ENCODE measurements at places on chromosomes 11 and 22. TPM values are rescaled to one million over a fixed set of nuclear protein-coding genes. Genes with fewer than 3 reads are reported as not detected.

- DNase-seq: no peak
Measured at GRCh38 chr22:39610246-39610645, 39.7 kb downstream of the CACNA1I start.

DNA sequence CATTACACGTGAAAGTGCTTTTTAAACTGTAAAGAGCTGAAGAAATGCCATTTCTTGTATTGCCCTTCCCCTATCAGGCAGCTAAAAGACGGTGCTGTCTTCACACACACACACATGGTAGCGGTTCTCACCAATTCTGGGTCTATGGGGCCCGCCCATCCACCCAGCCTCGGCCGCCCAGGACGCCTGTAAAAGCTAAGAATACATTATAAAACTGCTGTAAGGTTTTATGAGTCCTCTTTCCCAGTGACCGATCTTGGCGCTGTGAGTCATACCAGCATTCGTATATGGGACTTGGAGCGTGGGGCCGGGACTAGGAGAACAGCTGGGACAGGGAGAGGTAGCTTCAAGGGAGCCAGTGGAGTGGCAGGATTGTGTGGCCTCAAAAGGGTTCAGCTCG lies 149.7 kb upstream of the CADM1 start:
- no peak for DNase-seq

DNA sequence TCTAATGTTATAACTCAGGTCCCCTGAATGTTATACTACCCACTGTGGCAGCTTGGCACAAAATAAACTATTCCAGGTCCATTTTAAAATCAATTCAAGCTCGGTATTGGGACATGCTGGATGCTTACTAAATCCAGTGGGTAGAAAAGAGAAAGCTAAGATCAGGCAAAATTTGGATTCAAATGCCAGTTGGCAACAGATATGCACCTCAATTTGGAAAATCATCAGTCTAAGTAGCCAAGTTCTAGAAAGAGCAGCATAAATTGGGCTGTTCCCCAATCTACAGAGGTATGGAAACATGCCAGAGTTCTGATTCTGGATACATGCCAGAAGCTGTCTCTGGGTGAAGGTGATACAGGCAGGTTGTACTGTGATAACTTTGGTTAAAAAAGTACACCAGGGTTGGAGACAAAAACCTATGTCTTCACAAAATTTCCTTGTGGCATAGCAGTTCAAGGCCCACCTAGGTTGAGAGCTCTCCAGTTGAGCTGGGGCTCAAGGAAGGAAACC lies 427.8 kb downstream of the LRRC4C start:
- no peak for DNase-seq

GRCh38 chr11:123525511-123525918 lies 95.4 kb downstream of the GRAMD1B start:
- no peak for DNase-seq

DDX10 gene
- 24.0 TPM for total RNA-seq

OR4D5 gene
- not detected for total RNA-seq

DNA sequence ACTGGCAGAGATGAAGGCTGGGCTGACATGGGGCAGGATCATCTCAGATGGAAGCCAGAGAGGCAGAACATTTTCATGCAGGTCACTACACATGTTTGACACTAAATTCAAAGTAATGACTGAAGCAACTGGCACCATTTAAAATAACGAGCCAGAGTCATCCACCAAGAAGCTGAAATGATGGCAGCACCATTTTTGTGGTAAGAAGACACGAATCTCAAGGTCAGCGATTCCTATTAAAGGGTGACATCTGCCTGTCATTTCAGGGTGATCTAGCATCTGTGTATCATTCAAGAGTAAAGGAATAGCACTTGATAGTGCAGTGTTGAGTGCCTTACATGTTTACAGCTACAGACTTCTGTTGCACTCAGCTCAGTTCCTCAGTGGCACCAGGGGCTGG lies 113.4 kb upstream of the C11orf87 start:
- DNase-seq: no peak

PATE4 gene
- total RNA-seq: not detected

- DNase-seq: peak; percentile 57
Measured at GRCh38 chr22:43516996-43517635, 105.3 kb downstream of the MPPED1 start.

DNA sequence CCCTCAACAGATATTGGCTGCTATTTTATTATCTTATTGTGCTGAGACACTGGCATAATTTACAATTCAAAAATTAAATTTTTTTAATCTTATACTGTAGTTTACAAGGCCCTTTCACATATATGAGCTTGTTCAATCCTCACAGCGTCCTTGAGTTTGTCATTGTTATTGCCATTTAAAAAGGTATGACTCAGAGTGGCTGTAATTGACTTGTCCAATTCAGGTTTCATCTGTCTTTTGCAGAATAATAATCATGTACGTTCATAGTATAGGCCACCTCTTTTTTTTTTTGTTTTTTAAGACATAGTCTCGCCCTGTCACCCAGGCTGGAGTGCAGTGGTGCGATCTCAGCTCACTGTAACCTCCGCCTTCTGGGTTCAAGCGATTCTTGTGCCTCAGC lies 11.5 kb downstream of the PTPRJ start:
- no peak for DNase-seq

GRCh38 chr22:23071230-23072076 lies 1.1 kb downstream of the GNAZ start:
- no peak for DNase-seq

SEC14L6 gene
- total RNA-seq: 4.0 TPM

DNA sequence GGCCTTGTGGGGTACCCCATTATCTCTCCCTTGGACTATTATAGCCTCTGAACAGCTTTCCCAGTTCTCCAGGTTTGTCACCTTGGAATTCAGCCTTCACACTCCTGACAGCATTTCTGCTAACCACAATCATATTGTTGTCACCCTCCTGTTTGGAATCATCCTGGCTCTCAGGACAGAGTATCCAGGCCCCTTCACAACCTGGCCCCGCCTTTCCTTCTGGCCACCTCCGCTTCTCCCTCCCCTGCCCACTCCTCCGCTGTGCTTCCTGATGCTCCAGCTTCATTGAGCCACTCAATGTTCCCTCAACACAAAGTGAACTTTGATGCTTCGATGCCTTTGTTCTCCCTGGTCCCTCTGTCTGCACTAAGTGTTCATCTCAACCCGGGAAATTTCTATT lies 3.1 kb downstream of the GPR83 start:
- DNase-seq: no peak

TECTA gene
- total RNA-seq: 0.58 TPM

DNA sequence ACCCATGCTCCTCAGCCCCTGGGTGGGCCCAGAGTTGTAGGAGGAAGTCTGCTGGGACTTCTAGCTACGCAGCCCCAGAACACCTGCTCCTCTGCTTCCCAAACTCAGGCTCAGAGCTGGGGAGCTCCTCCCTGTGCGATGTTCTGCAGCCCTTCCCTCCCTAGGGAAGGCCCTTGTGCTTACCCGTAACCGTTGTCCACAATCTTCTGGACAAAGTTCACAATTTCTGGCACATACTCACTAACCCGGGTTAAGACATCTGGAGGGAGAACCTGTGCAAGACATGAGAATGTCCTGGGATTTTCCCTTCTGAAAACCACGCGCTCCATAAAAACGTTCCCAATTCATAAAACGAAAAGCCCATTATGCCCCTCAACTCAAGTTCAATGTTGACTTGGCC lies 28.4 kb downstream of the CARS1 start:
- DNase-seq: no peak

GRCh38 chr22:27786291-27786932 lies 15.1 kb downstream of the MN1 start:
- no peak for DNase-seq

GRCh38 chr11:77596626-77597025 lies 6.9 kb downstream of the AQP11 start:
- no peak for DNase-seq

DNA sequence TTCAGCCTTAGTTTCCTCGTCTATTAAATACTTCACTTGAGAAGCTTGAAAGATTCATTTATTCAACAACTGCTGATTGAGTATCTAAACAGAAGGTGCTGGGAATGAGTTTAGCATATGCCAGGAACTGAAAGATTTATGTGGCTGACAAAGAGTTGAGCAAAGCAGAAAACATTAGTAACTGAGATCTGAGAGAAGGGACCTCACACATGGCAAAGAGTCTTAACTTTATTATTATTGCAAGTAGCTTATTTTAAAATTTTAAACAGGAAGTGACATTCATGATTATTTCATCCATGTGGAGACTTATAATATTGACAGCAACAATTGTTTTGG lies 133.6 kb downstream of the CASP12 start:
- no peak for DNase-seq

GRCh38 chr11:92907671-92908070 lies 61.8 kb upstream of the MTNR1B start:
- DNase-seq: no peak

Measured in left lung (tissue), 14 donors.